Fibroblast of skin of scalp (primary cell): ENCODE measurements at places on chromosomes 16 and 17.

GRCh38 chr17:4953451-4953961, 2.6 kb downstream of the ENO3 start:
- DNase-seq: peak; percentile 70

- no peak for DNase-seq
Observed at GRCh38 chr17:53335443-53335842, 487.3 kb upstream of the KIF2B start.

GRCh38 chr17:11492511-11492910, 105.8 kb upstream of the DNAH9 start:
- no peak for DNase-seq

- no peak for DNase-seq
Observed at GRCh38 chr17:7471729-7472128, 7.7 kb downstream of the ZBTB4 start.

DNA sequence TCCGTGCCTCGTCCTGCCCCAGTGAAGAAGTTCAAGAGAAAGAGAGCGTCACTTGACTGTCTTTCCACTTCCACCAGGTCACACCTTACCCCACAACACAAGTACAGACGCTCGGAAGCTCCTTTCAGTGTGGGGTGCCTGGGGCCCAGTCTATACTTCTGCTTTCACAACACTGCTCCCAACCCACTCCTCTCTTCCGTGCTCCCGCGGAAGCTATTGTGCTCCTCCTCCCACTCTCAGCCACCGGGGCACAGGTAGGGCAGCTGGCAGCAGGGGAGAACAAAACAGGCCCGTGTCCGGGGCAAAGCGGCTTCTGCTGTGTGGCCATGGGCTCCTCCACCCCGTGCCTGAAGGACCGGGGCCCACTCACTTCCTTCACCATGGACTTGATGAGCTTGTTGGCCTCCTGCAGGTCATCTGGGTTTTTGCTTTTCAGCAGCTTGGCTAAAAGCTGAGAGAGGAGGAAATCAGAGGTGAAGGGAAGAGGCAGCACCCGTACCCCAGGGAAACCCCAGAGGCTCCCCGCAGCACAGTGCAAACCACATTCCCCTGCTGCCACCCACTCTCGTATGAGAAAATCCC, 18.9 kb downstream of the GGA3 start:
- DNase-seq: no peak
